Stimulated activated CD8-positive, alpha-beta memory T cell treated with anti-CD3 and anti-CD28 coated beads, Interleukin-15, amount 100 ng/mL, for 1 hour (primary cell): ENCODE measurements at places on chromosomes 2 and 18.

GRCh38 chr2:219598308-219599078, 836 bp downstream of the STK11IP start:
- DNase-seq: no peak

DNA sequence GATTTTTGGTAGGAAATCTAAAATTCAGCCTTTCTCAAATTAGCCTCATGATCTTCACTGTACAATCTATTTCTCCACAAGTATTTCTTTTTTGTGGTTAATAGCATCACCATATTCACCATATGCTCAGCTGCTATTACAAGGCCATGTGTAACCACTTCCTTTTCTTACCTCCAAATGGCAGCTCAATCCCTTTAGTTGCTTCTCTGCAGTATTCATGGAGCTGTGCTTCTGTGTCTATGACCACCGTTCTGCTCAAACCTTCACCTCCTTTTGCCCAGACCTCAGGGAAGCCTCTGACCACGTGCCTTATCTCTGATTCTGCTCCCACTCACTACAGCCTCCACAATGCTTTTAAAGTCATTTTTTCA, 126.7 kb upstream of the TMEM200C start:
- DNase-seq: no peak

DNA sequence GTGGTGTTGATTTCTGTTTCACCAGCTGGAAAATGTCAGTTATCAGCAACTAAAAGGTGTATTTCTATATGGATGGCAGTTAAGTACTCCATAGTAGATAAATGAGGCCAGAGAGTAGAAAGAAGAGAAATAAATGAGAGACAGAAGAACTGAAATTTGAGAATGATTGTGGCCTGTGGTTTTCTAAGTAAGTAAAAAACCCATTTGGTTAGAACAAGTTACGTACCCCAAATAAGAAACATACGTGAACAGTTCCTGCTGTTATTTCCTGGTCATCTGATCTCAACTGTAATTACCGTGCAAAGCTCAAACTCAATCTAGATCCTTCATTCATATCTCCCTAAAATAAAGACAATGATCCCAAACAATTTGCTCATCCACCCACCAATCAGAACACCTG, 181.3 kb downstream of the PID1 start:
- no peak for DNase-seq

DNA sequence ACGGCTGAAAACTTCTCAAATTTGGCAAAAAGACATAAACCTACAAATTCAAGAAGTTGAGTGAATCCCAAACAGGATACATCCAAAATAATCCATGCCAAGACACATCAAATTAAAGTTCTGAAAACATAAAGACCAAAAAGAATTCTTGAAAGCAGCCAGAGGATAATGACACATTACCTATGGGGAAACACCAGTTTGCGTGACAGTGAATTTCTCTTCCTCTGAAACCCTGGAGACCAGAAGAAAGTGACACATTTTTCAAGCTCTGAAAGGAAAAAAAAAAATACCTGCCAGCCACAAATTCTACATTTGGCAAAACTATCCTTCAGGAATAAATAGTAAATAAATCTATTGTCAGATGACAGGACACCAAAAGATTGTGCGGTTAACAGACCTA, 86.0 kb upstream of the AFF3 start:
- no peak for DNase-seq

DNA sequence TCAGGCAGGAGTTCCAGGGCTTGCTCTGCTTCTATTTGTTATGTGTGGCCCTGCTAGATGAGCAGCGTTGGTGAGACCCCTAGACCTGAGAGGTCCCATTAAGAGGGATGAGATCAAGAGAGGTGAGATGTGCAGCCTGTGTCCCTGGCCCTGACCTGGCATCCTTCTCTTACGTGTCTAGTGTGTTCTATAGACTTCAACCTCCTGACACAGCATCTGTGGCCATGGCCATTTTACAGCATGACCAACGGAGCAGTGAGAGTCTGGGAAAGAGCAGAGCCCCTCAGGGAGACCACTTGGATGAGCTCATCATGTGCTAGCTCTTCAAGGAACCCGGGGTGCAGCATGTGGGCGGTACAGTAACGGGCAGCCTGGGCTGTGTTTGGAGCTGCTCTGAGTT, 32.7 kb upstream of the ASPRV1 start:
- no peak for DNase-seq
